ENCODE measurements at places on chromosomes 6 and 20. TPM values are rescaled to one million over a fixed set of nuclear protein-coding genes. Genes with fewer than 3 reads are reported as not detected.

Gene MYH7B
- total RNA-seq: 0.52 TPM

GRCh38 chr6:143529095-143529494, 17.6 kb upstream of the FUCA2 start:
- no peak overlapping the region for H3K4me3 ChIP-seq
- H3K36me3 ChIP-seq: no peaks in the 10 kb centered on the region
- no peaks in the 10 kb centered on the region for H3K27me3 ChIP-seq

GRCh38 chr6:87817183-87817582, 115.2 kb upstream of the AKIRIN2 start:
- H3K27me3 ChIP-seq: peaks cover 6% of the 10 kb centered on the region
- H3K4me1 ChIP-seq: no peaks in the 10 kb centered on the region
- no peaks in the 10 kb centered on the region for H3K36me3 ChIP-seq

DNA sequence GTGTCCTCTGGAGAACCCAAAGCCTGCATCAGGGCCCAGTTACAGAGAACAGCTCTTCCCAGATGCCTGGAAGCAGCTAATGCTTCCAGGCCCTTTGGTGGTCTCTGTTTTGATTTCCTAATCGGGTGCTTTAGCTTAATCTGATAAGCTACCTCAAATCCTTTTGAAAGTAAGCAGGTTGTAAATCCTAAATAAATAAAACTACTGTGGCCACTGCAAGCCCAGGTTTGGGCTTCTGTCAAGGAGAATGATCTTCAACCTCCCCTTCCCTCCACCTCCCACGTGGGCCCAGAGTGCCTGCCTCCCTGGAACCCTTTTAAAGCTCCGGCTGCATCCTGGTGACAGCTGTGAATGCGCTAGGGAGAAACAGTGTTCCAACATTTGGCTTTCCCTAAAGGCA, 25.2 kb upstream of the FYN start:
- no peak for DNase-seq
- H3K27me3 ChIP-seq: no peaks in the 10 kb centered on the region
- no peak overlapping the region for H3K27ac ChIP-seq
- no peaks in the 10 kb centered on the region for H3K4me1 ChIP-seq
- no peak overlapping the region for H3K4me3 ChIP-seq
- H3K36me3 ChIP-seq: no peaks in the 10 kb centered on the region

Gene OTOR
- total RNA-seq: not detected

Gene TRIM31
- total RNA-seq: 181 TPM

Gene KCNG1
- total RNA-seq: 6.8 TPM

Gene FKBP1C
- 0.35 TPM for total RNA-seq

Gene EYS
- total RNA-seq: not detected

Gene WFDC5
- not detected for total RNA-seq

GRCh38 chr6:1970151-1970561, 275.2 kb downstream of the GMDS start:
- DNase-seq: no peak
- H3K27ac ChIP-seq: no peak overlapping the region
- no peaks in the 10 kb centered on the region for H3K36me3 ChIP-seq
- H3K27me3 ChIP-seq: no peaks in the 10 kb centered on the region
- no peaks in the 10 kb centered on the region for H3K4me1 ChIP-seq

- no peaks in the 10 kb centered on the region for H3K27me3 ChIP-seq
- peaks cover 25% of the 10 kb centered on the region for H3K4me1 ChIP-seq
Measured at GRCh38 chr6:132190097-132190814, 211.0 kb downstream of the MOXD1 start.

DNA sequence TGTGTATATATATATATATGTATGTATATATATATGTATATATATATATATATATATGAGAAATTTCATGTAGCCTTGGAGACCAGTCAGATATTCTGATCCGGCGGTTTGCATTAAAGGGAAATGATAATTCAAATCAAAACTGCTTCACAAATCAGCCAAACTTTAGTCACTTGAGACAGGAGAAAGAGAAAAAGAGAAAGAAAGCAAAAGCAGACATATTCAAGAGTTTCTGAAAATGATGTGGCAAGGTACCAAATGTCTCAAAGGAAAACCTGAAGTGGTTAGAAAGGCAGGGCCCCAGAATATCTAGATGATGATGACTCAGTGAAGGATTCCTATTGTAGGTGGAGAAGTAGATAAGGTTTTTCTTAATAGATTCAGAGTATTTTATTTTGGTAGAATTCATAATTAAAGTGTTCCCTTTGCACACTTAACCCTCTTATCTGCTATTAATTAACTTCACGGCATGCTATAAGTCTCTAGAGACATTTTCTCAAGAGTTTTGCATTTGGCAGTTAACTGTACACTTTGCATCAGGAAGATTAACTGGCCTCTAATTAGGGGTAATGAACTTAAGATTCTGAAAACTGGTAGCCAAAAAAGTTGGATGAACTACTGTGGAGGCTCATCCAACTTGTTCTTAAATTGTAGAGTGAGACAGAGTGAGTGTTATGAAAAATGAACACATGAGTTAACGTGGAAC, 50.1 kb upstream of the ASF1A start:
- no peaks in the 10 kb centered on the region for H3K27me3 ChIP-seq
- no peaks in the 10 kb centered on the region for H3K36me3 ChIP-seq
- DNase-seq: no peak
- no peak overlapping the region for H3K4me3 ChIP-seq

DNA sequence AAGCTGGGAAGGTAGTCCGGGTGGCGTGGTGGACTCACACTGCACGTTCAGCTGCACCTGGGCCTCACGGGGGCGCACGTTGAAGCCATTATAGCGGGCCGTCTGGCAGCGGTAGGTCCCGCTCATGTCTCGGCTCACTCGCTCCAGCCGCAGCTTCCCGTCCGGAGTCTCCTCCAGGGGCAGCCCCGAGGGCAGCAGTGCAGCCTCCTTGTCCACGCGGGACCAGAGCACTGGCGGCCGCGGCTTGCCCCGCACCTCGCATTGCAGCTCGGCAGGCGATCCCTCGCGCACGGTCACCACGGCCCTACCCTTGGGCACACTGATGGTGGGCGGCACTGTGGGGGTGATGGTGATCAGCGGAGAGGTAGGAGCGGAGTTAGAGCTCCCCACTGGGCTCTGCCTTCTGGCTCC, 47.6 kb downstream of the MDGA1 start:
- H3K27me3 ChIP-seq: peaks cover 40% of the 10 kb centered on the region
- H3K27ac ChIP-seq: no peak overlapping the region
- H3K4me1 ChIP-seq: no peaks in the 10 kb centered on the region
- DNase-seq: no peak
- H3K36me3 ChIP-seq: peaks cover 5% of the 10 kb centered on the region
- H3K4me3 ChIP-seq: no peak overlapping the region

Gene PNPLA1
- 0.19 TPM for total RNA-seq

GRCh38 chr20:58998656-58999055, 8.4 kb downstream of the CTSZ start:
- H3K4me1 ChIP-seq: peaks cover 17% of the 10 kb centered on the region
- no peaks in the 10 kb centered on the region for H3K27me3 ChIP-seq
- no peak overlapping the region for H3K27ac ChIP-seq
- H3K4me3 ChIP-seq: no peak overlapping the region
- no peak for DNase-seq

Gene SNAP25
- 0.73 TPM for total RNA-seq

GRCh38 chr6:21522143-21522747, 71.3 kb upstream of the SOX4 start:
- H3K36me3 ChIP-seq: no peaks in the 10 kb centered on the region
- H3K4me3 ChIP-seq: no peak overlapping the region
- H3K4me1 ChIP-seq: no peaks in the 10 kb centered on the region

Gene SLPI
- 446 TPM for total RNA-seq
